ENCODE measurements at places on chromosomes 7 and 10.
A peak's percentile ranks its signal among the peaks of the same experiment; 100 is the strongest.

- no peak for DNase-seq
These were observed 23.9 kb downstream of the AUTS2 start for GRCh38 chr7:69622014-69622835.

DNA sequence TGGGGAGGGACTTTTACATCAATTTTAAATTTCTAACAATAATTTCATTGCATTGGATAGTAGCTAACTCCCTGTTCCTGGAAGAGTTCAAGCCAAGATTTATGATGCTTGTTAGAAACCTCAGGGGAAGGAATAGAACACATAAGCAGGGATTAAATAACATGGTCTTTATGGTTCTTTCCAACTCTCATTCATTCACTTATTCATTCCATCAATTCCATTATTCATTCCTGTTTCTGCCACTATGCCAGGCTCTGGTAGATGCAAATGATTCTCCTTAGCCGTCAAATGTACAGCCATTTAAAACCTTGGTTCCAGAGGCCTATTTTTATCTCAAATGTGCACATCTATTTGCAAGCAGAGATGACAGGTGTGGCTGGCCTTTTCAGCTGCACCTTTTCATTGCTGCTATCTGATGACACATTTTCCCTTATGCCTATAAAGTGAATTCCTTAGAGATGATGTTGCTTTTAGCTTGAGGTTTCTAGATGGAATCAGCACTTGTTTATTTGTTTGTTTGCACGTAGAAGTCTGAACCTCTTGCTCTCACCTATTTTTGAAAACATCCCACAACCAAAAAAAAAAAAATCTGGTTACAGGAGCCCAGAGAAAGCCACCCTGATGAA lies 205.7 kb upstream of the IGFBP3 start:
- no peak for DNase-seq

DNA sequence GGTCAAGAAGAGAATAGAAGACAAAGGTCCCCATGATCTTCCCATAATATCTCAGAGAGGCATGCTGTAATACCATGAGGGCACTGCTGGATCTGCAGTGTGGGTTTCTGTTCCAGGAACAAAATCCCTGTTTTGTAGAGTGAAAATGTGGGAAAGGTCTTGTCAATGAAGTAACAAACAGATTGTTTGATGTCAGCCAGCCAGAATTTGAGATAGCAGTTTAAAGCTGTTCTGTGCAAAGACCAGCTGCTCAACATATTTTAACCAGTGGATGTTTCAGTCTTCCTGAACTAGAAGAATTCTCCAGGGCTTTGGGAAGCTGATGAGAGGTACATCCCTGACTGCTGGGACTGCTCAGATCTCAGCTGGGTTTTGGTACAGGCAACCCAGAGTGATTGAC lies 1012.5 kb downstream of the DNAJB9 start:
- DNase-seq: no peak

DNA sequence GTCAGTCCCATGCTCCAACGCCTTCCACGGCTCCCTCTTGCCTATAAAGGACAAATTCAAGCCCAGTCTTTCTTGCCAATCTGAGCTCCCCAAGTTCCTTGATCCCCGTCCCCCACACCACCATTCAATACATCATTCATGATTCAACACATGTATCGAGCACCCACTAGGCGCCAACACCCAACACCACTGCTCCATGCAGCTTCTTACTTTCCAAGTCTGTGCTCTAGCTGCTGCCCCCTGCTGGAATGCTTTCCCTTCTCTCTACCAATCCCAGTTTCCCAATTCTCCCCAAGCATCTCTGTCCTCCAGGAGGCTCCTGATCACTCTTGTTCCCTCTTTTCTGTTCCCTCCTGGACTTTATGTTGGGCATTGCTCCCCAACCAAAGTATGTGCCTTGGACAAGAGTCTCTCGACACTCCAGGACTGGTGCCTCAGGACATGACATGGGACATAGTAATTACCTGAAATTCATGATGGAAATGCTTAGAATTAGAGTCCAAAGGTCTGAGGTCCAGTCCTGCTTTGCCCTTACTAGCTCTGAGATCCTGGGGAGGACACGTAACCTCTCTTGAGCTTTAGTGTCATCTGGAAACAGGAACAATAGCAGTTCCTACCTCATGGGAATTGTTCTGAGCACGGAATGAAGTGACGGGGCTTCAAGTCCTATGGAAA lies 172.7 kb downstream of the NEURL1 start:
- peak; percentile 69 for DNase-seq

DNA sequence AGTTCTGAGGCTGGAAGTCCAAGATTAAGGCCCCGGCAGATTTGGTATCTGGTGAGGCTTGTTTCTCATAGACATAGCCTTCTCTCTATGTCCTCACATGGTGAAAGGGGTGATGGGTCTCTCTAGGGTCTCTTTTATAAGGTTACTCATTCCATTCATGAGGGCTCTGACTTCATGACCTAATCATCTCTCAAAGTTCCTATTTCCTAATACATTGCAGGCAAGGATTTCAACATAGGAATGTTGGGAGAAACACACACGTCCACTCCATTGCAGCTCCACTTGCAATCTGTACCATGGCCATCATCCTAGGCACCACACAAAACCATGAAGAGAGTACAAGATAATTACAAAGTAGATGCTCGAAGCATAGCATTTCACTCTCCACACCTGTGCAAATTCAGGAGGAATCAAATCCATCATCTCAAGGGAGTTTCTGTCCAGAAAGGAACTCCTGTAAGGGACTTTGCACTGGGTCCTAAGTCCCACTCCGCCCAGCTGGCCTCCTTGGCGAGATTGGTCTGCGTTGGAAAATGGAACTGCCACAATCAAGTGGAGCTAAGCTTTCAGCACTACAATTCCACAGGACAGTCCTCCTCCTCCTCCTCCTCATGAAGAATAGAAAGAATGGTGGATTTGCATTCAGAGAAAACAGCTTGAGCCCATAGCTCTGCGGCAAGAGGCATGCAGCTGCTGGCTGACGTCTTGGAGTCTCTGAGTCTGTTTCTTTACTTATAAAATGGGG lies 8.8 kb downstream of the DDC start:
- DNase-seq: peak; percentile 50

DNA sequence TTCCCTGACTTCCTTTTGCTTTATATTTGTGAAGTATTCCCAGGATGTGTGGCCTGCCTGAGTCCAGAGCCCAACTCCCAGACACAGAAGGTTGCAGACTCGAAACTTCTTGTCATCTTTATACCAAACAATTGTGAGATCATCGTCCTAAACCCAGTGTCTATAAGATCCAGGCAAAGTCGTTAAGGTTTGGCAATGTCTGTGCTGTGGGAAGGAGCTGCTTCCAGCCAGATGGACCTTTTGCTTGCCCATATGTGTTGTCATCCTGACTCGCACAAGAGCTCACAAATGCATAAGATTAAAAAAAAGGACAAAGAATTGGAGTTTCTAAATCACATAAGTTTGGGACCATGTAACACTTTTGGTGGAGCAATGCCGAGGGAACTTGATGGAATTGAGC lies 37.0 kb downstream of the WNT2 start:
- DNase-seq: peak; percentile 44

DNA sequence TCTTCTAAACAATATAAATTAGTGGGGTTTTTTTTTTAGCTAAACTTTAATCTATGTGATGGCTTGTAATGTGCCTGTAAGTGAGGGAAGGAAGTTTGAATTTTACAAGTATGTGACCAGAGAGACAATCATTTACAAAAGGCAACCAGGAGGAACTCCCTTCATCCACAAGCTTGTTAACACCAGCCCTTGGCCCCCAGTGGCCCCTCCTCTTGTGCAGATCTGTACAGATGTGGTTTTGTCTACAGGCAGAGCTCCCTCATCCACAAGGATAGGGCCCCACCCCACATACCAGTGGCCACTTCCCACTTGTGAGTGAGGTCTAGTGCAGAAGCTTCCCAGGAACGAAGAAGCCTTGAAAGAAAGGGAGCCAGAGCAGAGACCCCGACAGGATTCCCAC lies 234.1 kb upstream of the KMT2E start:
- DNase-seq: no peak

DNA sequence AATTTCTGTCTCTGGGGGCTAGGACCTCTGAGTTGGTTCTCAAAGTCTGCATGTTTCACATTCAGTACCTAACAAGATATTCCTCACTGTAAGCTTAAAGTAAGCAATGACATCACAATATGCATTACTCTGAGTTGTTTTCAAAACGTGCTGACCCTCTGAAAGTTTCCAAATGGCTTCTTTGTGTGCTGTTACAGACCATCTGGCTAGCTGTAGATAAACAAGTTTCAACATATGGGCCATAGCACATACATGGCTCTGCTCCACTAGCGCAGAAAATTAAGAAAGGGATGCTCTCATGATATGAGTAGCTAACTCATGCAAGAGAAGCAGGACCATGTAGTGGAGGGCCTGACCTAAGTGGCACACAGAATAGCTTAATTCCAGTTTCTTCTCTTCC lies 119.0 kb downstream of the HTR7 start:
- peak; percentile 35 for DNase-seq

DNA sequence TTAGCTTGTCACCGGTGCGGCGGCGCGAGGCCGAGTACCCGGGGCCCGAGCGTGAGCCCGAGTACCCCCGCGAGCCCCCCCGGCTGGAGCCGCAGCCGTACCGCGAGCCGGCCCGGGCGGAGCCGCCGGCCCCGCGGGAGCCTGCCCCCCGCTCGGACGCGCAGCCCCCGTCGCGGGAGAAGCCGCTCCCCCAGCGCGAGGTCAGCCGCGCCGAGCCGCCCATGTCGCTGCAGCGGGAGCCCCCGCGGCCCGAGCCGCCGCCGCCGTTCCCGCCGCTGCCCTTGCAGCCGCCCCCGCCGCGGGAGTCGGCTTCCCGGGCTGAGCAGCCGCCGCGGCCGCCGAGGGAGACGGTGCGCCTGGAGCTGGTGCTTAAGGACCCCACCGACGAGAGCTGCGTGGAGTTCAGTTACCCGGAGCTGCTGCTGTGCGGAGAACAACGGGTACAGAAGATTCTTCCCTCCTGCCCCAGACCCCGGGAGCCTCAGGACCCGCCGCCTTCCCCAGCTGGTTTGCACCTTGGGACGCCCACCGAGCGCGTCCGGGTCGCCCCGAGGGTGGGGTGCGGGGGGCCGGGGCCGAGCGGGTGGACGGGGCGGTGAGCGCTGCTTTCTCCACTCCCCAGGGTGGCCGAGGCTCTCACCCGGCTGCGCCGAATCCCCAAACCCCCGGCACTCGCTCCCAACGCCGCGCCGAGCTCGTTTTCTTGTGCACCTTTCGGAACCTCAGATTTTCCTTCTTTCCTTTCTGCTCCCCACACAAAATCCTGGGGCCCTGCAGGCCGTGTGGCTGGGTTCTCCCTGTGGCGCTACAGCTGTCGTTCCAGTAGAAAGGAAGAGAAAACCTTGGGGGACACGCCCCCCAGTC lies 708 bp downstream of the UBN2 start:
- peak; percentile 29 for DNase-seq

GRCh38 chr7:45150199-45150598 lies 7.4 kb upstream of the RAMP3 start:
- no peak for DNase-seq

DNA sequence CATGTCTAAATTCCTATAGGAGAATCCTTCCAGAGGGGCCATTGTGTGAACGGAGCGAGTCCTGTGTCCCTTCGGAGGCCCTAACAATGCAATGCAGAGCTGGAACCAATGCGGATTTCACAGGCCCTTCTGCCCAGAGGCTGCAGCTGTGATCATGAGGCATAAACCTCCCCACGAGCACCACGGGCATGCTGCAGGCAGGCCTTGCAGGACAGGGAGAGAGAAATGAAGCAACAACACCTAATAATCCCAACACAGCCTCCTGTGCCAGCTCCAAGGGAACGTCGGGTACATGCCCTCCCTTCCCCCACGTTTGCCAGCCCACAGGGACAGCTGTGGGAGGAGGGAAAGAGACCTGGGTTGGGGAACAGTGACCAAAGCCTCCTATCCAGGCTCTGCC lies 74.4 kb downstream of the TNS3 start:
- DNase-seq: no peak

GRCh38 chr7:24828891-24829661 lies 71.8 kb upstream of the GSDME start:
- no peak for DNase-seq

DNA sequence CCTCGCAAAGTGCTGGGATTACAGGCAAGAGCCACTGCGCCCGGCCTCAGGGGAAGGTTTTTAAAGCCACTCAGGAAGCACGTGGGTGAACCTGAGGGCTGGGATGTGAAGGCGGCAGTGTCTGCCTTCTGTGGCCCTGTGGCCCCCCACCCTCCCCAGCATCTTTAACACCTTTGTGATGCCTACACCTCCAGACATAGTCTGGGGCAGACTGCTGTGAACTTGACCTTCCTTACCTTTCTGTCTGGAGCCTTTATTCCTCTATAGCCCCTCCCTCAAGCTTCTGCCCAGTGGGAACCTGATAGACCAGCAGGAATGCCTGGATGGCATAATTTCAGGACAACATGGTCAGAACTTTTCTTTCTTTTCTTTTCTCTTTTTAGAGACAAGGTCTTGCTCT lies 550.2 kb downstream of the GALNT17 start:
- DNase-seq: no peak

GRCh38 chr7:107696330-107696946 lies 35.8 kb downstream of the SLC26A4 start:
- DNase-seq: no peak

DNA sequence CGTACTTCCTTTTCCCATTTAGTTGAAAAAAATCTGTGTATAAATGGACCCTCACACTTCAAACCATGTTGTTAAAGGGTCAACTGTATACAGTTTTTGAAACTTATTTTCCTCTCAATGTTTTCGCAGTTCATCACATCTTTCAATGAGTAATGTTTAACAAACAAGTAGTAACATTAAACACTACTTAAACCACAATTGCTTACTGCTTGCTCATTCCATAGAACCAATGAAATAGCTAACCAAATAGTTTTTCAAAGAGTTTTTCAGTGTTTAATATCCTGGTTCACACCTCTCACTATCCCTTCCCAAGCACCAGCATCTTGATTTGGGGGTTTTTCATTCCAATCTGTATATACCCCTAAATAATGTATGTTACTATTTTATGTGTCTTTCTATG lies 9.1 kb downstream of the SEM1 start:
- DNase-seq: no peak

- no peak for DNase-seq
These were observed 22.8 kb downstream of the LRRC17 start for GRCh38 chr7:102935450-102936115.

DNA sequence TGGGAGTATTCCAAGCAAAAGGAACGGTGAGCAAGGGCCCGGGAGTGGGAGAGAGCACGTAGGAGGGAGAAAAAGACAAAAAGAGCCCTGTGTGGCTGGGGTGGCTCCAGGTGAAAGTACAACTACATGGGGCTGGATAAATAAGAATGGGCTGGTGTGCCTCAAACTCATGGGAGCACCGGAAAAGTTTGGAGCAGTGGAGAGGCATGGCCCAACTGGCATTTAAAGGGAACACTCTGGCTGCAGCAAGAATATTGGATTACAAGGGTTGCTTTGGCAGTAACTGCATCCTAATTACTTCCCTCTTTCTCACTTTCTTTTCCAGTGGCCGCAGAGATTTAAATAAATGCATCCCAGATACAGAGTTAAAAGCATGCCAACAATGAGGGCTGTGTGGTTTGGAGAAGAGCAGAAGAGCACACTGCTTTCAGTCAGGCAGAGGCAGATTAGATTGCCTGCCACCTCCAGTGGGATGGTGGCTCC lies 39.1 kb upstream of the HERPUD2 start:
- DNase-seq: no peak

- DNase-seq: no peak
These were observed 27.2 kb upstream of the PAPSS2 start for GRCh38 chr10:87632454-87632853.

GRCh38 chr7:80154656-80155333 lies 20.2 kb downstream of the GNAI1 start:
- DNase-seq: peak; percentile 55

GRCh38 chr7:55177068-55177530 lies 158.3 kb downstream of the EGFR start:
- peak; percentile 64 for DNase-seq

Data from foreskin fibroblast (primary cell).